ENCODE measurements at places on chromosomes 3 and 15.

- no peak for DNase-seq
Measured at GRCh38 chr3:18740631-18741583, 315.8 kb upstream of the SATB1 start.

GRCh38 chr15:35722501-35722900 lies 176.5 kb upstream of the DPH6 start:
- DNase-seq, result no peak

GRCh38 chr15:46961795-46962194 lies 755.5 kb upstream of the SEMA6D start:
- DNase-seq, result no peak

- DNase-seq, result no peak
Measured at GRCh38 chr15:61824291-61824690, 236.0 kb downstream of the VPS13C start.

GRCh38 chr3:160134454-160134853 lies 90.8 kb upstream of the C3orf80 start:
- no peak for DNase-seq

DNA sequence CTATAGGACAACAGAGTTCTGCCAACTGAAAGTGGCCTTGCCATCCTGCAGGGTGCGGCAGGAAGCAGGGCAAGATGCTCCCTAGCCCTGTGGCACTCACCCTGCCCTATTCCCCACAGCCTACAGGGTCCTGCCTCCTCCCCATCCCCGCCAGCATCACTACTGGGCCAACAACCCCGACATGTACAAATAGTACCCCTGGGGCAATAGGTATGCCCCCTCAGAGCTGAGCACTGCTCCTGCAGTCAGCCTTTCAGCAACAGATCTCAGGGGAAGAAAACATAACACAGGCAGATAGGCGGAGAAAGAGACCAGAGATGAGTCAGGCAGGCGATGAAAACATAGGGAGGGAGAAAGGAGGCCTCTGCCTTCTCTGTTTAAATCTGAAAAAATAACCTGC lies 74.7 kb downstream of the XXYLT1 start:
- DNase-seq, result no peak

DNA sequence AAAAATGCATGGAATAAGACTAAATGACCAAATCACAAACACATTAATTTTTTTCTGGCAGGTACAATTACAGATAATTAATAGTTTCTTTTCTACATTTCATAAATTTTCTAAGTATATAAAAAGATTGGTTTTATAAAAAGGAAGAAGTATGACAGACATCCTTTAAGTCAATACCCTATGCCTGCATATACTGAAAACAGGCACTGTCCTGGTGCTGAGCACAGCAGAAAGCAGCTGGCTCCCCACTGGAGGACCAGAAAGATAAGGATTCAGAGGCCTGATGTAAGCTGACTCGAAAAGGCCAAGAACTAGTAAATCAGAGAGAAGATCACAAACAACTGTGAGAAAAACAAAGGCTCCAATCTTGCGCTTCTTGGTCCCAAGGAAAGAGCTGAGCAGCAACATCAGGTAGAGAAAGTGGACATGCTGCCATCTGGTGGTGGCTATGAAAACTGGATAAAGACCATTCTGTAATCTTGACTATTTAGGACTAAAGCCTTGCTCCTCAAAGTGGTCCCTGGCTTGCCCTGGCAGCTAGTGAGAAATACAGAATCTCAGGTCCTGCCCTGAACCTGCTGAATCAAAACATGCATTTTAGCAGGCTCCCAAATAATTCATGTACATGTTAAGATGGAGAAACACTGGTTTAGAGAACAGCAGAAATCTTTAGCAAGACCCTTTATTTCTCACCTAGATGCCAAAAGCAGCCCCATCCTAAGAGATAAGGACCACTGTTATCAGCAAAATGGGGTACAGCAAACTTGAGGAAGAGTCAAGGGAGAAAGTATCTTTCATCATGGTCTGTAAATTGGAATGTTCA lies 76.0 kb downstream of the TRANK1 start:
- peak; percentile 8 for DNase-seq

- DNase-seq, result no peak
Measured at GRCh38 chr3:197950677-197951061, 679 bp downstream of the RPL35A start.

GRCh38 chr3:164779816-164780215 lies 298.5 kb downstream of the SI start:
- DNase-seq, result no peak

DNA sequence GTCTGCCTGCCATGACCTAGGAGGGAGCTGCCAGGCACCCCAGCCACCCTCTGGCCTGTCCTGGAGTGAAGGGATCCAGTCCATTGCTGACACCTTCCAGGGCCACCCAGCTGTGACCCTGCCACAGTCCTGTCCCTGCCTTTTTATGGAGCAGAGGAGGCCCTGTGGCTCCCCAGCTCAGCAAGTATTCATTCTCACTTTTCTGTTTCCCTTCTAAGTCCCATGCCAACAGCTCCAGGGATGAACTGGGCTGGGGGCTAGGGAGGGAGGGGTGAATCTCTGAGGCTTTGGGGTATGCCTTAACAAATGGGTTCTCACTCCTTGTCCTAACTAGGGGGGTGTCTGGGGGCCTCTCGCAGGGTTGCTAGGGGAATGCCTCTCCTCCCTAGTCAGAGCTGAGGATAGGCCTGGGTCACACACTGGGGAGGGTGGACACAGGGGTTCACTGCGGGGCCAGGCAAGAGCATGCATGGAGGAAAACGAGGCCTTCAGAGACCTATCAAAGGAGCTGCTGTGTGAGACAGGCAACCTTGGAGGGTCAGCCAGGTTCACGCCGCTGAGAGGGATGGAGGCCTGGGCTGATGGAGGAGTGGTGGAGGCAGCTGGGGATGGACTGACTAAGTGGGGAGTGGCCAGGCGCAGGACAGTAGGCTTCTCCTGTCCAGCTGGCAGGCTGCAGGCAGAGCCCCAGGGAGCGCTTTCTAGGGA lies 31.8 kb downstream of the EPHB3 start:
- DNase-seq, result no peak

DNA sequence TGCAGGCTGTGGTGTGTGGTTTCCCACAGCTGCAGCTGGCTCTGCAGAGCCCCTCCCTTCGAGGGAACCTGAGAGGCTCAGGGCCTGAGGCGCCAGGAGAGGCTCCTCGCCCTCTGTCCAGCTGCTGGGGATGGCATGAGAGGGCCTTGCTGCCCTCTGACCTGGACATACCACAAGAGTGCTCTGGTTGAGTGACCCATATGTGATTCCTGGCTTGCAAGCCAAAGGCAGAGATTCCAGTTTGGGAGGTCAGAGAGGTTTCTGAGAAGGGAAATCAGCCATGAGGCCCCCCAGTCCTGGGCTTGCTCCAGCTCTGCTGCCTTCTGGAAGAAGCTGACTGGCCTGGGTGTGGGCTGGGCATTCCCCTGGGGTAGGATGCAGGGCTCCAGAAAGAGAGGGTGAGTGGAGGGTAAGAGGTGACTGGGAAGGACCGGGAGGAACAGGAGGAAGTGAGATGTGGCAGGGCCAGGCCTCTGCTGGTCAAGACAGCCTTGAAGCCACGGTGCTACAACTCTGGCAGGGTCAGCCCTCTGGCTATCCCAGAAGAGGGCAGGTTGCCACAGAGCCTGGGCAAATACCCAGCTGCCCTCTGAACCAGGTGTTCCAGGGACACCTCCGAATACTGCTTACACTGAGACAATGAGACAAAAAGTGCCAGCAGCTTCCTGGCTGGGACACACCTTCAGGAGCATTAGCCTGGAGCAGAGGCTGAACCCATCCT lies 16.0 kb upstream of the SRP14 start:
- DNase-seq, result no peak

- no peak for DNase-seq
Measured at GRCh38 chr15:32818758-32819447, 101.1 kb downstream of the GREM1 start.

DNA sequence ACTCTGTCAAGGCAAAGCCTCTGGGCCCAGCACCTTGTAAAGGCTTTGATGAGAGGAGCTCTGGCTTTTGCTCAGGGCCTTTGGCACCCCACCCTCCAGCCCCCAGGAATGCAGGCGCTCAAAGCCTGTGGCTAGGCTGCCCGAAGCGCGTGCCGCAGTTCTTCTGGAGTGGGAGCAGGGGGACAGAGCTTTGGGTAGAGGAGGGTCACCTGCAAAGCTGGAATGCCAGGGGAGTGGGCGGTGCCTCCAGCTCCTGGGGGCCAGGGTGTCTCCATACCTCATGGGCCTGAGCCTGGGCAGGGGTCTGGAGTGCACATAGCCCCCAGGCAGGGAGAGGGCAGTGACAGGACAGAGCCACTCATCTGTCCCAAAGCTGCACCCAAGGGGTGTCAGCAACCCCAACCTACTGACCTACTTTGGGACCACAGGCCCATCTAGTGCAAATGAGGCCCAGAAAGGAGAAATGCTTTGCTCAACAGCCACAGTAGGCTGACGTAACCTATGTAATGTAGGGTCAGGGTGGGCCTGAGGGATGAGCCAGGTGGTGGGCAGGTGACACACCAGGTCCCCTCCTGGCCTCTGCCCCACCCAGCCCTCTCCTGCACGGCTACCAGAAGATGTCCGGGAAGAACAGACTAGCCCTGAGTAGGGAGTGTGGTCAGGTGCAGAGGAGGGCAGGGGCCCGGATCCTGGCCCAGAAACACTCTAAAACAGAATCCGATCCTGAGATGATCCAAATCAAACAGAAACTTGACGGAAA lies 2.2 kb upstream of the CALML4 start:
- no peak for DNase-seq

DNA sequence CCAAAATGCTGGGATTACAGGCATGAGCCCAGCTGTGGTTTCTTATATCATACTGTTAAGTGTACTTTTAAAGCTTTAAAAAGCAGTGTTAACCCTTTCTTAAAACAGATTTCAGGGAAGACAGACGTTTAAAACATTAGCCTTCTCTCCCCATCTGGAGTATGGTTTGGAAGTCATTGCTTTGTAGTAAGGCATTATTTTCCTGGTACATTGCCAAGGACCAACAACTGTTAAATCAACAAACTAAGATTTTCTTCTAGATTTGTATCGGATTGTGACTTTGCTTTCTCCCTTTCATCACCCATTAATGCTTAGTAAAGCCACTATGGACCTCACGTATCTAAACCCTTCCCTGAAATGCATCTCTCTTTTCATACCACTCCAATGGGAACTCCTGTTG lies 50.5 kb downstream of the UBE2E1 start:
- DNase-seq, result no peak

GRCh38 chr3:169227911-169228310 lies 435.6 kb downstream of the MECOM start:
- DNase-seq, result no peak

DNA sequence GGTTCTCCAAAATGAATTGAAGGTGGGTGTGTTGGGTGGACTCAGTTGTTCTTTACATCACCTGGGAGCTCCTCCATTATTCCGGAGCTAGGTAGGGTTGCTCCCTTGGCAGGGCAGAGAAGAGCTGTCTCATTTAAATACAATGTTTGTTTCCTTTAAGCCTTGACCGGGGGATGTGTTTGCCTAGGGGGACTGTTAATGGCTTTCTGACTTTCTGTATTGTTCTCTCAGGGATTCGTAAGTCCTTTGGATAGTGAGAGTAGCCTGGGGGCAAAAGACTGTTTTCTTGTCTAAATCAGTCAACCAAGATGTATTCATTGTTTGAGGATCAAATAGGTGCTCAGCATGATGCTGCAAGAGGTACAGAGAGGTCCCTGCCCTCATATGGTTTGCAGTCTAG lies 71.1 kb downstream of the CDAN1 start:
- DNase-seq, result no peak

GRCh38 chr3:25313286-25313685 lies 114.8 kb upstream of the RARB start:
- DNase-seq, result no peak

- peak; percentile 11 for DNase-seq
Measured at GRCh38 chr3:105827959-105828358, 40.9 kb downstream of the CBLB start.

GRCh38 chr15:79572691-79573404 lies 140.7 kb downstream of the MINAR1 start:
- DNase-seq, result no peak

DNA sequence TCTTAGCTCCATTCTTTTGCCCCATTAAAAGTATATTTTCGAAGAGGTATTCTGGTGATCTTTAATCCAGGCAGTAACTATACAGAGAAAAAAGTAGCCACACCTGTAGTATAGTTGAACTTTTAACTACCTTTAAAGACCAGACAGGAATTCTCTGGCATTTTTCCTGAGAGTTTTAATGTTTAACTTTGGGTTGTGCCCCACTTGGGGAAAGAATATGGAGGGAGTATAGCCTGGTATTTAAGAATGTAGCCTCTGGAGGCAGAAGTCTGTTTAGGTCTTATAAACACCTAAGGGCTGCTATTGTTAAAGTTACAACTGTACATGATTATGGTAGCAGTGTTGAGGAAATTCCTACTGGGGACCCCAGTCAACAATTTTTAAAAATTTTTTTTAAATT lies 19.3 kb downstream of the C3orf85 start:
- no peak for DNase-seq

GRCh38 chr3:130975251-130975650 lies 51.4 kb downstream of the ASTE1 start:
- DNase-seq, result no peak

DNA sequence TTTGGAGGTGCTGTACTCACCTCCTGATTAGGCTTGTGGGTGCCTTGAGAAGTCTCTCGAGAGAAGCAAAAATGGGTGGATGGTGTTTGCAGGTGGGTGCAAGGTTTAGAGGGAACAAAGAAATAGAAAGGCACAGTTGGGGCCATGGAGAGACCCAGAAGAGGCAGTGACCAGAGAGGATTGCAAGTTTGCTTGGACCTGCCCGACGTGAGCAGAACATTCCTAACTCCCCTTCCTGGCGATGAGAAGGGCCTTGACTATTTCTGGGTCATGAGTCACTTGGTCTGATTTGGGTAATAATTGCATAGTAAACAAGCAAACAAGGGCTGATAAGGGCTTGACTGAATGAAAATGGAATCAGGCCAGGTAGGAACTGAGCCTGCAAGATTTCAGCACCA lies 7.0 kb upstream of the CTSH start:
- DNase-seq, result no peak

GRCh38 chr3:158846803-158847451 lies 45.1 kb downstream of the MFSD1 start:
- DNase-seq, result no peak

GRCh38 chr3:122609798-122610559 lies 32.5 kb downstream of the PARP15 start:
- peak; percentile 4 for DNase-seq

DNA sequence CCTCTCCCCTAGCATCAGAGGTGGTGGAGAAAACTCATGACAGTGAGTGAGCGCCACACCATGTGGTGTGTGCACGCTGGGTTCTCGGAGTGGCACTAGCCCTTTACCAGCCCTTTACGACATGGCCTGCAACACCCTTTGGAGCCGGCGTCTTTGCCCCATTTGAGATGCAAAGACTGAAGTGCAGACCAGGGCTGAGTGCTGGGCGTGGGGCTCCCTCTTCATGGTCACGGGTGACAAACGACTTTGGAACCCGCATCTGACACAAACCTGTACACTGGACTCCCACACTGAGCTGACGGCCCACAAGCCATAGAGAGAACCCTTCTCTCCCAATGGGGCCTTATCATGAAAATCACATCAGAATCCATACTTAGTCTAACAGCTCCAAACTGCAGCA lies 76.8 kb upstream of the ALDH1L1 start:
- DNase-seq, result no peak

- peak; percentile 88 for DNase-seq
Measured at GRCh38 chr3:107208100-107208499, 169.1 kb upstream of the CCDC54 start.

Measured in amniotic stem cell (primary cell).